ENCODE measurements at places on chromosomes 5 and 9.

GRCh38 chr5:75239681-75240080 lies 3.0 kb upstream of the ANKRD31 start:
- H3K4me1 ChIP-seq = peaks cover 5% of the 10 kb centered on the region
- H3K4me3 ChIP-seq = no peak overlapping the region
- no peak overlapping the region for H3K27ac ChIP-seq
- H3K27me3 ChIP-seq = no peaks in the 10 kb centered on the region
- no peaks in the 10 kb centered on the region for H3K36me3 ChIP-seq
- DNase-seq = no peak

- no peaks in the 10 kb centered on the region for H3K36me3 ChIP-seq
- DNase-seq = peak; percentile 75
- H3K27ac ChIP-seq = peak overlapping the region; percentile 32
- no peak overlapping the region for H3K4me3 ChIP-seq
- H3K4me1 ChIP-seq = peaks cover 4% of the 10 kb centered on the region
- H3K27me3 ChIP-seq = no peaks in the 10 kb centered on the region
Measured at GRCh38 chr9:16652582-16652981, 217.9 kb downstream of the BNC2 start.

DNA sequence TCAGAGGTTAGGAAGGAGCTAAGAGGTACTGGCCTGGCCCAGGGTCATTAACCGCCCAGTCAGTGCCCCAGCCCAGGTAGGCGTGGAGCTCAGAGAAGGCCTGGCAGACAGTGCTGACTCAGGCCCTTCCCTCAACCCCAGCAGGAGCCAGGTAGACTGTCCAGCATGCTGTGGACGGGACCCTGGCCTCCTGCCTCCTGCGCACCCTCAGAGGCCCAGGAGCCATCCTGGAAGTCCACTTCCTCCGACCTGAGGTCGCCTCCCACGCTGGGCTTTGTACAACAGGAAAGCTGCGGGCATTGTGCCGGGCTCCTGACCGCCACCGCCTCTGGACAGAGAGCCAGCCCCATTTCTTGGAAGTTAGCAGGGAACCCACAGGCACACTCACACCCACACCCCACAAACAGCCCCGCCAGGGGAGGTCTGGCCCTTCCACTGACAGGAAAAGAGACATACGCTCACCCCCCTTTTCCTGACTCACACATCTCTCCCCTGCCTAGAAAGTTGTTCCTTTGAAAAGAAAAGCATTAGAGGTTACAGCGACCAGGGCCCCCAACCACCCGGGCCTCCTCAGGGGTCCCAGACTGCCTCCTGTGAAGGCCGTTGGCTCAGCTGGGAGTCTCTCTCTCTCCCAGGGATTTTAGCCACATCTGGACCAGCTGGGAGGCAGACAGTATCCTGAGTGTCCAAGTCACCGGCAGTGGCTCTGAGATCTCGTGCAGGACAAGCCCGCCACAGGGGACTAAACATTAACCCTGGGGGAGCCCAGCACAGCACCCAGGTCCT lies 7.7 kb downstream of the RALGDS start:
- DNase-seq = no peak
- no peak overlapping the region for H3K4me3 ChIP-seq
- H3K27me3 ChIP-seq = no peaks in the 10 kb centered on the region
- H3K36me3 ChIP-seq = peaks cover 48% of the 10 kb centered on the region
- peak overlapping the region; percentile 91 for H3K27ac ChIP-seq

- H3K4me3 ChIP-seq = no peak overlapping the region
- H3K36me3 ChIP-seq = no peaks in the 10 kb centered on the region
- H3K27ac ChIP-seq = no peak overlapping the region
Measured at GRCh38 chr5:137205231-137206027, 293.7 kb downstream of the SPOCK1 start.

DNA sequence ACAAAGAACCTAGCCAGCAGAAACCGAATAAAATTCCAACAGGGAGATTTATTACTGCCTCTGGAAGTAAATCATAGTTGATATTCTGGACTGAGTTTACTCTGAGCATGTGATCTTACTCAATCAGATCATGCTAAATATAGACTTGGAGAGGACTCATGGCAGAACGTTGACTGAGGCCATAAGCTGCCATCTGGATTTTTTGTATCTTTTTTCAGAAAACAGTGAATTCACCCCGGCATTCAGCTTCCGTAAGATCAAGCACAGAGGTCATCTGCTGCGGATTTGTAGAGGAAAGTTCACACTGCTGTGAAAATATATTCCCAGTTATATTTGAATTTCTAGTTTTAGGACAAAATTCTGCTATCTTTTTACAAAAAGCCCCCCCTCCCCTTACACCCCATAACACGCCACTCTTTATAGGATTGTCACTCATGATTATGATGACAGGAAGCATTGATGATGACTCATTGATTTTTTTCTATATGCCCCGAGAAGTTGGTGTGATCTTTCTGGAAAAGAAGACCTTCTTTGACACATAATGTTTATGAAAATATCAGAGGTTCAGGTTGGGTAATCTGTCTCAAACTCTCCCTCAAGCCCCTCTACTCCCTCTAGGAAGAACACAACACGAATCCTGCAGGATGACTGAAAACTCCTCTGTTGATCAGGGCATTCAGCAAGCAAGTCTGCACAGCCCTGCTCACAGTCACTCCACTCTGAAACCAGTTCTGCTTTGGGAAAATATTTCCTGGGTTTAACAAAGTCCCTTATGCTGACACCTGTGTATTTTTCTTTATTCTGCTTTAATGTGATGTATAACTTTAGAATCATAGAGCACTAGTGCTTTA lies 70.8 kb downstream of the NXNL2 start:
- DNase-seq = peak; percentile 65
- peak overlapping the region; percentile 9 for H3K27ac ChIP-seq
- no peaks in the 10 kb centered on the region for H3K27me3 ChIP-seq
- peaks cover 6% of the 10 kb centered on the region for H3K4me1 ChIP-seq
- H3K36me3 ChIP-seq = no peaks in the 10 kb centered on the region
- no peak overlapping the region for H3K4me3 ChIP-seq

DNA sequence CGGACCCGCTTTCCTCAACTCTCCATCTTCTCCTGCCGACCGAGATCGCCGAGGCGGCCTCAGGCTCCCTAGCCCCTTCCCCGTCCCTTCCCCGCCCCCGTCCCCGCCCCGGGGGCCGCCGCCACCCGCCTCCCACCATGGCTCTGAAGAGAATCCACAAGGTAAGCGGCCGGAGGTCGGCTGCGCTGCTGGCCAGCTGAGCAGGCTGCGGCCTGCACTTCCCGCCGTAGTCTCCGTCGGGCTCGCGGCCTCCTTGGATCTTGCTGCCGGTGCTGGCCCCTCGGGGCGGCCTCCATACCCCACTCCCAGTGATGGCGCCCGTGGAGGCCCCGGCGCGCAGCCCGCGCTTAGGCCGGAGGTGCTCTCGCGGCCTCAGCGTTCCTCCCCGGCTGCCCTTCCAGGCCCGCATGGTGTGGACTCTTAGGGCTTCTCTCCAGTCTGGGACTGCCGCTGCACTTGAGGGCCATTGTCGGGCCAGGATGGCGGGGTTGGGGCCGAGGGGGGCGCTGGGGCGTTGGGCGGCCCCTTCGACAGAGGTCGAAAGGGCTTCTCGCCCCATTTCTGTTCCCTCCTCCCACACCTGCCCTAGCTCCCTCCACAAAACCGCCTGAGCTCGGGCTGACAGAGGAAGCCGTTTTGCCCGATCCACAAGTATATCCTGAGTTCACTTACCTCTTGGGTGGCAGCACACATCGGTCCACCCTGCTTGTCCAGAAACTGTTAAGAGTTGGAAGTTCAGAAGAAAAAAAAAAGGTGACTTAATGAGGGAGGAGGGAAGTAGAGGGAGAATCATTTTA lies 714 bp downstream of the UBE2D2 start:
- peaks cover 14% of the 10 kb centered on the region for H3K4me1 ChIP-seq
- peak; percentile 66 for DNase-seq
- H3K4me3 ChIP-seq = peak overlapping the region; percentile 88

- no peak overlapping the region for H3K4me3 ChIP-seq
- no peak for DNase-seq
- H3K36me3 ChIP-seq = no peaks in the 10 kb centered on the region
- H3K27me3 ChIP-seq = no peaks in the 10 kb centered on the region
- no peak overlapping the region for H3K27ac ChIP-seq
- no peaks in the 10 kb centered on the region for H3K4me1 ChIP-seq
Measured at GRCh38 chr5:63931836-63932235, 30.4 kb downstream of the HTR1A start.

- no peak for DNase-seq
- H3K27ac ChIP-seq = no peak overlapping the region
- H3K36me3 ChIP-seq = no peaks in the 10 kb centered on the region
Measured at GRCh38 chr5:142587354-142587965, 98.4 kb downstream of the FGF1 start.

DNA sequence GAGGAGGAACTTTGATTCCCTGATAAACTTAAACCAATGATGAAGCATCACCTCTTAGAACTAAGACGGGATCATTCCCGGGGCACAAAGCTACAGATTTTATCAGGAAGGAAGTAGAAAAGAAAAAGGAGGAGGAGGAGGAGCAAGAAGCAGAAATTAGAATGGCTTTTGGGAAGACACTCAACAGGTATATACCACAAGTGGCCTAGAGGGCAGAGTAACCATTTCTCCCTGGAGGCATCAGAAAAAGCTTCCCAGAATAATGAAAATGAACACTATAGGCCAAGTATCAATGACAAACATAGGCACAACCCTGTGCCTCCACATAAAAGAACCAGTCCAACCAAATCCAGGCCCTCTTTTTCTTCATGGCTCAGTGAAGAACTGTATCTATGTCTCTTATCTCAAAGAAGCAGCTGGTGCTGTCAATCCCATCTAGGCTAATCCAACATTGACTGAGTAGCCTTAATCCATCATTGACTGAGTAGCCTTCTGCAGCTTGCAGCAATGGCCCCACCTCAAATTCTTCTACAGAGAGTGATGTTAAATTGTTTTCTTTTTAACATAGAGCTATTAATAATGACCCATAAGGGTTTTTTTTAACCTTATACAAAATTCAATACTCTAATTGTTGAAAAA lies 178.8 kb upstream of the KIF2A start:
- no peaks in the 10 kb centered on the region for H3K4me1 ChIP-seq
- no peak overlapping the region for H3K27ac ChIP-seq
- H3K27me3 ChIP-seq = no peaks in the 10 kb centered on the region

DNA sequence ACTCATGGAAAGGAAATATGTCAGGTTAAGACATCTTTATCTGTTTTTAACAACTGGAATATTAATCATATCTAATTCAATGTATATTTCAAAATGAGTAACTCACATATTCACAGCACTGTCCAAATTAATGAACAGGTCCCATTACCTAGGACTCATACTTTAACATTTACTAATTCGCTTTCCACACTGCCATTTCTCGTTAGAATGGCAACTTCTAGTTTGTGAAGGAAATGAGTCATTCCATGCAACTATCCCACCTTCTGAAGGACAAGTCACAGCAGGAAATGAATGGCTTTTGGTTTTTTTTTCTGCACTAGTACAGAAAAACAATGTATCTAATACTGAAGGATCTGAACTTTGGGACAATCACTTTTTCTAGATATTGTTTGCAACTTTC lies 24.6 kb upstream of the IFNK start:
- peak; percentile 14 for DNase-seq
- H3K27me3 ChIP-seq = no peaks in the 10 kb centered on the region
- no peaks in the 10 kb centered on the region for H3K4me1 ChIP-seq
- no peak overlapping the region for H3K27ac ChIP-seq

GRCh38 chr9:3299872-3300271 lies 225.9 kb downstream of the RFX3 start:
- H3K27ac ChIP-seq = no peak overlapping the region
- H3K27me3 ChIP-seq = no peaks in the 10 kb centered on the region
- peak; percentile 10 for DNase-seq
- H3K4me1 ChIP-seq = no peaks in the 10 kb centered on the region

- H3K27ac ChIP-seq = no peak overlapping the region
- H3K36me3 ChIP-seq = no peaks in the 10 kb centered on the region
- peaks cover 59% of the 10 kb centered on the region for H3K4me1 ChIP-seq
Measured at GRCh38 chr9:89807101-89807395, 202.2 kb downstream of the GADD45G start.
